Activated CD4-positive, alpha-beta T cell treated with anti-CD3 and anti-CD28 coated beads, Interleukin-2, amount 10 ng/mL, durations not matched to agents 7 days and 5 days (primary cell): ENCODE measurements at places on chromosomes 4 and X.

DNA sequence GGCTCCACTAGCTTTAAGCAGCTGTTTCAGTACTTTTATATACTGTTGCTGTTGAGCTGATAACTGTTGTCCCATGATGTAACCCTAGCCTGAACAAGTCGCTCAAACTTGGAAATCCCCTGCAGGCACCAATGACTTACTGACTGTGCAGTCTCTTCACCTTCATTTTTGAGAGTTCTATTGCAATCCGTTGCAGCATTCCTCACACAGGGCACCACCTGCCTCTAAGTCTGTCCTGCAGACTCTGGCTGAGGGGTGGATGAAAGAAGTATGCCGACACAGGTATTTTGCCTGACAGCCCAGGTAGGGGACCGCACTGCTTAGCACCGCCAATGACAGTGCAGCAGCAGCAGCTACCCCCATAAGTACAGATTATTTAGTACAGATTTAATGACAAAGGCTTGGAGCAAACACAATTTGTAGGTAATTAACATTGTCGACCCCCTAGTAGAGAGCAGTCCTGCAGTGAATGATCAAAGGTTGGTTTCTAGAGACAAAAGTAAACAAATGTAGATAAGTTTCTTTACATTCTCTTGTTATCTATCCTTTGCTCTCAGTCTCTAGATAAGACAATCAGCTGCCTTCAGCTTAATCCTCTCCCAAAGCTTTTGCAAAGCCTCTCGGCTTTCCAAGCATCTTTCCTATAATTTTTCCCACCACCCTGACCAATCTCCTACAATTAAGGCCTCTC, 205.0 kb downstream of the PABPC4L start:
- H3K27me3 ChIP-seq, result no peaks in the 10 kb centered on the region
- no peak overlapping the region for H3K4me3 ChIP-seq
- no peak for DNase-seq
- H3K27ac ChIP-seq, result no peak overlapping the region

GRCh38 chr4:105541420-105541819, 11.0 kb upstream of the ARHGEF38 start:
- H3K36me3 ChIP-seq, result no peaks in the 10 kb centered on the region
- H3K27me3 ChIP-seq, result peaks cover 17% of the 10 kb centered on the region
- H3K27ac ChIP-seq, result no peak overlapping the region
- H3K4me1 ChIP-seq, result peaks cover 11% of the 10 kb centered on the region
- no peak overlapping the region for H3K4me3 ChIP-seq

- H3K27ac ChIP-seq, result no peak overlapping the region
- H3K27me3 ChIP-seq, result no peaks in the 10 kb centered on the region
- no peaks in the 10 kb centered on the region for H3K4me1 ChIP-seq
- no peak for DNase-seq
- no peaks in the 10 kb centered on the region for H3K36me3 ChIP-seq
Measured at GRCh38 chr4:20456407-20456806, 204.7 kb downstream of the SLIT2 start.

DNA sequence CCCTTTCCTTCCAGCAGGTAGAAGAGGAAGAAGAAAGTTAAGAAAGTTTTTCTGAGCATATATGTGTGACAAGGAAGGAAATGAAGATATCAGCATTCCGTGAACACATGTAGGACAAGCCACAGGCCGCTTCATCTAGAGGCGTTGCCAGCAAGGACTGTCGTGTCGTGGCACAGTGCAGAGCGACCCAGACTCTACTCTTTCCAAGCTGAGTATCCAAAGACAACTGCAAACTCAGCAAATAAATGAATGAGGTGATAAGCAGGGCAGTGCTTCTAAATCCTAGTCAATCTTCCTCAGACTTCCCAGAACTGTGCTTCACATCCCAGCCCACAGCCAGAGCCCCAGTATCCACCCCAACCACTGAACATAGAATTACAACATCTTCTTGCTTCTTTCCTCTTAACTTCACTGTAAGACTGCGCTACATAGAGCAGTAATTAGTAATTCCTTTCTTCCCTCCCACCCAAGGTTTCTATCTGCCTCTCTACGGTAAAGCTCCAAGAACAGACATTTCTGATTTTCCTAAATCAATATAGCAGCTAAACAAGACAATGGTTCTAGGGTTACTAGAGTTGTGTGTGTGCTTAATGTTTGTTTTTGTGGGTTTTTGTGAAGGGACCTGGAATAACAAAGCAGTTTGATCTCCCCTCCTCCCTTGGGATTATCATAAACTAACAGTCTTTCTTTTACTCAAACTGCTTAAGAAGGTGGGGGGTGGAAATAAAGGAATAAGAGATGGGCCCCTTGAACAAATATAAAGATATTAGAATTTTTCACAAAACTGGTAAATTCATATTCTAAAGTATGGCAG, 71.6 kb downstream of the PAPSS1 start:
- no peaks in the 10 kb centered on the region for H3K4me1 ChIP-seq
- peaks cover 22% of the 10 kb centered on the region for H3K36me3 ChIP-seq
- H3K4me3 ChIP-seq, result no peak overlapping the region
- DNase-seq, result no peak
- no peaks in the 10 kb centered on the region for H3K27me3 ChIP-seq

- DNase-seq, result no peak
- H3K27me3 ChIP-seq, result peaks cover 7% of the 10 kb centered on the region
- no peaks in the 10 kb centered on the region for H3K36me3 ChIP-seq
- H3K27ac ChIP-seq, result no peak overlapping the region
Measured at GRCh38 chr4:168664242-168664891, 167.5 kb downstream of the PALLD start.

GRCh38 chr4:10050261-10050661, 29.0 kb upstream of the SLC2A9 start:
- peaks cover 12% of the 10 kb centered on the region for H3K4me1 ChIP-seq
- no peaks in the 10 kb centered on the region for H3K27me3 ChIP-seq
- no peak overlapping the region for H3K4me3 ChIP-seq
- H3K27ac ChIP-seq, result no peak overlapping the region
- DNase-seq, result no peak

DNA sequence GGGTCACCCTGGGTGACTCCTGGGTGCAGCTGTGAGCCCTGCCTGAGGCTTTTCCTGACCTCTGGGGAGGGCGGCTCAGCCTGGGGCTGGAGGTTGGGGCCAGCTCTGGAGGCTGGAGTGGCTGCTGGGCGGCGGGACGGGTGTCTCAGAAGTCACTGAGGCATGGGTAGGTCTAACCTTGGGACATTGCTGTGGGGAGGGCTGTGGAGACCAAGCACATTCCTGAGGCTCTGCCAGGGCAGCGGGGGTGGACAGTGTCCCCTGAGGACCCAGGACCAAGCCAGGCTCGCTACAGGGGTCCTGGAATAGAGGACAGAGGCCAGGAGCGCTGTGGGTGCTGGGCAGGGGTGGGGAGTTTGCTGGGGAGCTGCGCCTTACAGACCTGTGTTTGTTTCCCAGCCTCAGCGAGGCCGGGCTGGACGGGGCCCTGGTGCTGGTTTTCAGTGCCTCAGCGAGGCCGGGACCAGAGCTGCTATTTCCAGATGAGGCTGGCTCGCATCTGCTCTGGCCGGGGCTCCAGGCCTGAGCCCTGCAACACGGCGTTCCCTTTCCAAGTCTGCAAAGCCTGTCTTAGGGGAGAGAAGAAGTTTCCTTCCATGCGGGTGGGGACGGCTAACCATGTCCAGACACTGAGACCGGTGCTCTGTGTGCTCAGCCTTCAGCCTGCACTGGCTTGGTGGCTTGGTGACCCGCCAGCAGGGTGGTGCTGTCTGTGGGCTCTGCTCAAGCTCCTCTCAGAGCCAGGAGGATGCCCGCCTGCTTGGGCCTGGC, 3.0 kb upstream of the SLC25A6 start:
- peak overlapping the region; percentile 62 for H3K4me3 ChIP-seq
- peaks cover 32% of the 10 kb centered on the region for H3K36me3 ChIP-seq

GRCh38 chr4:15898902-15899301, 39.6 kb downstream of the FGFBP1 start:
- H3K27ac ChIP-seq, result no peak overlapping the region
- H3K4me1 ChIP-seq, result peaks cover 11% of the 10 kb centered on the region
- H3K36me3 ChIP-seq, result no peaks in the 10 kb centered on the region
- DNase-seq, result no peak
- H3K4me3 ChIP-seq, result no peak overlapping the region

DNA sequence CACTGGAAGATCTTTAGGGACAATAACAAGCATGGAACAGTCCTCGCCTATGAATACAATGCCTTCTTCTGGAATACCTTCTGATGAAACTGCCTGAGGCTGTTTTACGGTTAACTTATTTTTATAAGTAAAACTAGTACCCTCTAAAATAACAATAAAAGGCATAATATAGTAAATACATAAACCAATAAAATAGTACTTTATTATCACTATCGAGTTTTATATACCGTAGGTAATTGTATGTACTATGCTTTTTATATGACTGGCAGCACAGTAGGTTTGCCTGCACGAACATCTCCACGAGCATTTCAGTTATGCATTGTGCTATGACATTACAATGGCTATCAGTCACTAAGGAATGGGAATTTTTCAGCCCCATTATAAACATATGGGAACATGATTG, 8.0 kb downstream of the GUCY1A1 start:
- no peaks in the 10 kb centered on the region for H3K4me1 ChIP-seq
- no peaks in the 10 kb centered on the region for H3K36me3 ChIP-seq
- H3K27ac ChIP-seq, result no peak overlapping the region
- H3K4me3 ChIP-seq, result no peak overlapping the region

DNA sequence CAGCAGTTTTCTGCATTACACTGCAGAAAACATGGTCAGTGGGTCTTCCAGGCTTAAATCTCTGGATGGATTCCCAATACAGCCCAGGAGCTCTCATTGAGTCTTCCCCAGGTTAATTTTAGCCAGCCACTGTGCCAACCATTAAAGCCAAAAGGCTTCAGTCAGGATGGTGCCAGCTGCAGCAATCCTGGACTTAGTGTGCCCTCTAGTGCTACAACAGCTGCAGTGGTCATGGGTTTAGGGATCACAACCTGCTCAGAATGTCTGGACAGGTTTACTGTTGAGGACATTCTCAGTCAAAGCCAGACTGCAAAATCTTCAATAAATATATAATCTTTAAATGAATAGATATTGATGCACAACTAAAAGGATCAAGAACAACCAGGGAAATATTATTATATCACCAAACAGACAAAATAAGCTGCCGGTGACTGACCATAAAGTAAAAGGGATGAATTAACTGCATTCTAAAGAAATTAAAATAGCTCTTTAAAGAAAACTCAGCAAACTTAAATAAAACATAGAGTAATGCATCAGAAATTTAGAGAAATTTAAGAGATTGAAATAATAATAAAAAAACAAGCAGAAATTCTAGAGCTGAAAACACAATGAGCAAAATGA, 639.9 kb downstream of the SPOCK3 start:
- no peak for DNase-seq
- no peaks in the 10 kb centered on the region for H3K4me1 ChIP-seq
- no peak overlapping the region for H3K27ac ChIP-seq
- no peak overlapping the region for H3K4me3 ChIP-seq
- no peaks in the 10 kb centered on the region for H3K36me3 ChIP-seq
- no peaks in the 10 kb centered on the region for H3K27me3 ChIP-seq

- H3K27ac ChIP-seq, result no peak overlapping the region
- peaks cover 2% of the 10 kb centered on the region for H3K27me3 ChIP-seq
- no peaks in the 10 kb centered on the region for H3K4me1 ChIP-seq
- no peak overlapping the region for H3K4me3 ChIP-seq
- no peak for DNase-seq
Measured at GRCh38 chr4:141027421-141027820, 105.8 kb downstream of the RNF150 start.

GRCh38 chr4:116953947-116954346, 131.4 kb downstream of the TRAM1L1 start:
- H3K4me1 ChIP-seq, result no peaks in the 10 kb centered on the region
- no peaks in the 10 kb centered on the region for H3K36me3 ChIP-seq
- no peak overlapping the region for H3K27ac ChIP-seq

DNA sequence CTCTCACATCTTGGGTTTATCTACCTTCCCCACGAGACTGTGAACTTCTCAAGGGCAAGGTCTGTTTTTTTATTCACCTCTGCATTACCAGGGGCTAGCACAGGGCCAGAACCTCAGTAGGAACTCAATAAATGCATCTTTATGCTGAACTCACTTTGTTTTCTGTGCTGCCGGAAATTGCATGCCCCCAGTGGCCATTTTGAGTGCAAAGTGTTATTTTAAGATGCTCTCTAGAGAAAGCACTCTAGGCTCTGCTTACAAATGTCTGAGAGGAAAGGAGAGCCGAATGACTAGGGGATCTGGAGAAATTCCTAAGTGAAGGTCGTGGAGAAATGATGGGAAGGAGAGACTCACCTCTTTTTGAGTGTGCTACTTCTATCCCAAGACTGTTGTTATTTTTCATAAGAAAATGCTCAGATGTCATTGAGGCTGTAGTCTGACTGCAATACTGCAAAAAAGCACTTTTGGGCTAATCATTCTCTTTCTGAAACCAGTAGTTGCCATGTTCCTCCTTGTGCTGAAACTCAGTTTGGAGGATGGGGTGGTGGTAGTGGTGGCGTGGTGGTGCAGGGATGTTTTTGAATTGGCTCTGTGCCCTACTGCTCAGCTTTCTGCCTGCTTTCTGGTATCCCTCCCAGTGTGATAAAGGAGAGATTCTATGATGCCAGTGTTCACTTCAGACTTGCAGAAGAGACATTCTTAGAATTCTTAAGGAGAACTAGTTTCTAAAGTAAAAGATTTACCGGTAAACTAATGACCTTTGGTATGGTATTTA, 41.3 kb downstream of the DOCK11 start:
- peaks cover 16% of the 10 kb centered on the region for H3K36me3 ChIP-seq
- peak overlapping the region; percentile 86 for H3K27ac ChIP-seq
- peak; percentile 57 for DNase-seq
- H3K4me1 ChIP-seq, result peaks cover 63% of the 10 kb centered on the region

- no peaks in the 10 kb centered on the region for H3K4me1 ChIP-seq
- no peak overlapping the region for H3K27ac ChIP-seq
- no peaks in the 10 kb centered on the region for H3K36me3 ChIP-seq
Measured at GRCh38 chr4:165972747-165973146, 99.7 kb downstream of the TLL1 start.

DNA sequence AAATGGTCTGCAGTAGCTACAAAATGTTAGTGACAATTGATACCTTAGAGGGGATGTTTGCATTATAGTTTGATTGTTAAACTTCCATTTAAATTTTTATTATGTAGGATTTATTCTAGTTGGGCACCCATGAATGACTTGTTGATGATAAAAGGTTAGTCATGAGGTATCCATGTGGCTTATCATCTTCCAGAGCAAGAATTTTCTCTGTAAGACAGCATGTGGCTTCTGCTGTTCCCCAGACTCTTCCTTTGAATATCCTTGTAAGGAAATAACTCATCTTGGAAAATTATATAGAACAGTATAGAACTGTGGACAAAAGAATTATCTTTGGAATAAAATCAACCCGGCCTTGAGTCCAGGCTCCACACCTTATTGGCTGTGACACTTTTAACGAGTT, 40.1 kb upstream of the KLHL8 start:
- no peaks in the 10 kb centered on the region for H3K36me3 ChIP-seq
- H3K27ac ChIP-seq, result no peak overlapping the region
- no peaks in the 10 kb centered on the region for H3K4me1 ChIP-seq
- H3K27me3 ChIP-seq, result peaks cover 3% of the 10 kb centered on the region
- H3K4me3 ChIP-seq, result no peak overlapping the region
- DNase-seq, result no peak

DNA sequence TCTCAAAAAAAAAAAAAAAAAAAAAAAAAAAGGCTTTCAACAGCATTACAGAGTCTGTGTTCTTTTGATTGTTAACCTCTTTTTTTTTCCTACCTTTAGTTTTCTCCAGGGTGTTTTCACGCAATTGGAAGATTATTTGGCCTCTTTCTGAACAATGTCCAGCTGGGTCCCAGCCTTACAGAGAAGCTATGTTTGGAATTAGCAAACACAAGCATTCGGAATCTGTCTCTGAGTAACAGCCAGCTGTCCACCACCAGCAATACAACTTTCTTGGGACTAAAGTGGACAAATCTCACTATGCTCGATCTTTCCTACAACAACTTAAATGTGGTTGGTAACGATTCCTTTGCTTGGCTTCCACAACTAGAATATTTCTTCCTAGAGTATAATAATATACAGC, 13.3 kb downstream of the TLR3 start:
- H3K4me1 ChIP-seq, result no peaks in the 10 kb centered on the region
- H3K36me3 ChIP-seq, result no peaks in the 10 kb centered on the region
- no peak for DNase-seq
- no peak overlapping the region for H3K27ac ChIP-seq
